Uterus (tissue), 4 donors: ENCODE measurements at places on chromosomes 12 and 14. TPM values are rescaled to one million over a fixed set of nuclear protein-coding genes. Genes with fewer than 3 reads are reported as not detected.

DNA sequence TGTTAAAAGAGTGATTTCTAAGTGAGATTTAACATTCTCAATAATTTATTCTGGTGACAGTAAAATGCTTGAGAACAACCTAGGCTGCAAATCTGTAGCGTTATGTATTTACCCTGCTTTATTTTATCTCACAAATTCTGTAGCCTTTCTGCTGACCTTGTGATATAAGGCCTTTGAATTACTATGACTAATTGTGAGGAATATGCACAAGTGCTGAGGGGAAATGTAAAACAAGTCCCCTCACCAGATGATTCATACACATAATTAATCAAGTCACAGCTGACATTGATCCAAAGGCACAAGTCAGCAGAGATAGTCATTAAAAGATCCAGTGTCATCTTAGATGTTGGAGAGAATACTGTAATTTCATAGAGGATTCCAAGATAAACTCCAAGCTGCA, 992.7 kb upstream of the USP15 start:
- no peak for DNase-seq

GRCh38 chr14:78023112-78023511, 147.1 kb upstream of the NRXN3 start:
- no peak for DNase-seq

The MDGA2 gene
- total RNA-seq: not detected

The TC2N gene
- 25.4 TPM for total RNA-seq

GRCh38 chr12:53287741-53288216, 7.6 kb upstream of the PFDN5 start:
- peak; percentile 72 for DNase-seq

DNA sequence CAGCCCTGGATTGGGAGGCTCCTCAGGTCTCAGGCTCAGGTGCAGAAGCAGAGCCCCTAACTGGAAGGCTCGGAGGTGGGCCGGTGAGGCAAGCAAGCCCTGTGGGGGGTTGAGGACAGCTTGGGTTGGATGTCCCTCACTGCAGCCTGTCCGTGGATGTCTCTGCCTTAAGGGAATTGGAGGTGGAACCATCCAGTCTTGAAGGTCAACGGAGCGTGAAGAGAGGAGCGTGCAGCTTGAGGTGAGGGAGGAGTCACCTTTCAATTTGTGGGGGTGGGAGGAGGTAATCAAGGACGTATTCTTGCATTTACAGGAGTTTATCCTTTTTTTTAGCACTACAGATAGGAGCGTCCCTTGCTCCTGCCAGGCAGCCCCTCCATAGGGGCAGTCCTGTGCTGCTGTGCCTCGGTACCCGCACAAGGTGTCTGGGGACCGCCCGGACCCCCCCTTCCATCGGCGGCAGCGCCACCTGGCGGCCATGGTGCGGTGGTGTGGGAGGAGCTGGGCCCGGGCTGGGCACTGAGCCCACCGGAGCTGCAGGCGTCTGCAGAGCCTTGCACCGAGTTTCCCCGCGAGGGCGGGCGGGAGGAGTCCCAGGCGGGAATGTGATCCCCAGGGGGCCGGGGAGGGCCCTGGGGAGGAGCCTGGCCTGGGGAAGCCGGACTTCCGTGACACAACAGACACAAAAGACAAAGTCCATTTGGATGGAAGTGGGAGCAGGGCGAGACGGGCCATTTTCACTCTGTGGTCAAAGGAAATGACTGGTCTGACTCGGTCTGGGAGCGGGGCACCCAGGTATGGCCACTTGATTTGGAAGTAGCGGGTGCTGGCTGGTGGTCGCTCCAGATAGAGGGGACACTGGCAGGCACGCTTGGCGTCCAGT, 864 bp downstream of the DNAJC22 start:
- peak; percentile 75 for DNase-seq

GRCh38 chr12:54229624-54230212, 40.9 kb upstream of the SMUG1 start:
- DNase-seq: peak; percentile 66

- no peak for DNase-seq
These were observed 852.4 kb upstream of the MDGA2 start for GRCh38 chr14:48527832-48528231.

GRCh38 chr12:56042843-56043242, 1.1 kb downstream of the RPS26 start:
- DNase-seq: no peak

DNA sequence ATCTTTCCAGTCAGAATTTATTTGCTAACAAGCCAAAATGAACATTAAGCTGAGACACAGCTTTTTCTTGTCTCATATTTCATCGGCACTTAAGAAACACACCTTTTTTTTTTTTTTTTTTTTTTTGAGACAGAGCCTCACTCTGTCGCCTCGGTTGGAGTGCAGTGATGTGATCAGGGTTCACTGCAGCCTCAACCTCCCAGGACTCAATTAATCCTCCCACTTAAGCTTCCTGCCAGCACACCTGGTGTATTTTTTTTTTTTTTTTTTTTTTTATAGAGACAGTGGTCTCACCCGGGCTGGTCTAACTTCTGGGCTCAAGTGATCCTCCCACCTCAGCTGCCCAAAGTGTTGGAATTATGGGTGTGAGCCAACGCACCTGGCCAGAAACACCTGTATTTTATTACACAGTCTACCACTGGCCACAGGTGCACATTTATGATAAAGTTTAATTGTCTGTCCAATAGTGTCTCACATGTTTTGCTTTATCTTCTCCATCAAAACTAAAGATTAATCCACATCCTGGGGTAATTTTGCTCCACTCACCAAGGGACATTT, 62.7 kb downstream of the C2CD5 start:
- DNase-seq: no peak

DNA sequence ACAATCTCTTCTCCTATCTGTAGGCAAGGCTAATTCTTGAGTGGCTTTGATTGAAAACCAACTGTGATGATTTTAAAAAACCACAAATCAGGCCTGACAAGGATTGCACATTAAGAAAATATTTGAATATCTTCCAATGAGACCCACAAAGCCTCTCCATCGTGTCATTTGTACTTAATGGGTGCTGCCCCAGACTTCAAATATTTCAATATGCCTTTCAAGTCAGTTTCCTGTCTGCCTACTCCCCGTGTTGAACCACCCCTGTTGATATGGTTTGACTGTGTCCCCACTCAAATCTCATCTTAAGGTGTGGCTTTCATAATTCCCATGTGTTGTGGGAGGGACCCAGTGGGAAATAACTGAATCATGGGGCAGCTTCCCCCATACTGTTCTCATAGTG, 159.7 kb upstream of the EGLN3 start:
- DNase-seq: no peak

- DNase-seq: peak; percentile 21
These were observed 1.5 kb downstream of the PLEKHA5 start for GRCh38 chr12:19131025-19131444.

GRCh38 chr12:40241741-40242140, 16.9 kb downstream of the LRRK2 start:
- DNase-seq: no peak

GRCh38 chr12:116123451-116124258, 153.8 kb downstream of the MED13L start:
- DNase-seq: no peak

DNA sequence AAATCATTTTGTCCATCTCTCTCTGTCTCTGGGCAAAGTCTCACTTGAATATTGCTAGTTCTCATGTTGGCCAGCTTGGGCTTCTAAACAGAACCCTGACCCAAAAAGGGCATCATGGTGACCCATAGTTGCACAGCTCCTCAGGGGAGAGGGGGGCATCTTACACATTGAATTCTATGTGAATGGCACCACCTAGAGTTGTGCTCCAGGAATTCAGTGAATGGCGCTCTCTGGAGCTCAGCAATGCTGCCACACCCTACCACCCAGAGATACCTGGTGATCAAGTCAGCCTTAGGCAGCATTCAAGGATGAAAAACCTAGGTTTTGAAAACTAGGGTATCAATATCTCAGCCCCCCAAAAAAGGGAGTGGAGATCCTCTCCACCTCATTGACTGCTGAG, 50.6 kb downstream of the SMUG1 start:
- no peak for DNase-seq

The GLS2 gene
- not detected for total RNA-seq

GRCh38 chr14:91380610-91381371, 36.8 kb downstream of the CCDC88C start:
- peak; percentile 41 for DNase-seq

GRCh38 chr12:1289371-1290155, 298.5 kb downstream of the ERC1 start:
- DNase-seq: no peak

DNA sequence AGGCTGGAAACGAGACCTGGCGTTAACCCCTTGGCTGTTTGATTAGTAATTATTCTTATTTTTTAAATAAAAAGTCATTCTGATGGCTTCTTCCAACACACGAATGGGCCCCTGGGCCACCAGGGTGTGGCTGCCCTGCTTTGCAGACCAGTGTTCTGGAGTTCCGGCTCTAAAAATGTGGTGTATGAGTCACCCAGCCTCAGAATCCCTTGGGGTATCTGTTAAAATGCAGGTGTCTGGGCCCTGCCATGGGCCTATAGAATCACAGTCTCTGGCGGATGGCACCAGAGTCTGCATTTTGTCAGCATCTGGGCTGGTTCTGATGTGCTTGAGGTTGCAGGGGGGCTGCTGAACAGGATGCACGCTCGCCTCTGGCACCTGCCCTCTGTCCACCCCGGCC, 2.5 kb upstream of the PSMC1 start:
- DNase-seq: no peak

The PTPN21 gene
- total RNA-seq: 20.4 TPM

The OSGEP gene
- total RNA-seq: 38.7 TPM

GRCh38 chr14:67589204-67589770, 10.8 kb downstream of the PIGH start:
- no peak for DNase-seq

DNA sequence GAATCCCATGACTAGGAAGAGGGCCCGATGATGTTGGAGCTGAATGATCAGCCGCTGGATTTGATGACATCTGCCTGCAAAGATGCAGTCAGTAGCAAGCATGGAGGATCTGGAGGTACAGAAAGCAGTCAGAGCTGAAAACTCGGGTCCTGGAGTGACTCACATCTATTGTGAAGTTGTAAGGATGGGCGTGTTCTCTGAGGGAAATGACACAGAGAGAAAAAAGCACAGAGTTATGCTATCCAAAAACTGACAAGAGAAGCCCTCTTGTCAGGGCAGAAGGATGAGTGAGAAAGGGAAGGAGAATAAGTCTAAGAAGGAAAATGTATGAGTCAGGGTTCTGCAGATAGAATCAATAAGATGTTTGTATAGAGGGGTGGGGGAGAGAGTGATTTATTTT, 380.4 kb upstream of the CCDC196 start:
- no peak for DNase-seq

- DNase-seq: no peak
These were observed 39.2 kb downstream of the ZFP36L1 start for GRCh38 chr14:68753690-68754089.

The ASB2 gene
- 84.1 TPM for total RNA-seq

GRCh38 chr12:68264857-68265256, 11.5 kb upstream of the IL22 start:
- DNase-seq: no peak

DNA sequence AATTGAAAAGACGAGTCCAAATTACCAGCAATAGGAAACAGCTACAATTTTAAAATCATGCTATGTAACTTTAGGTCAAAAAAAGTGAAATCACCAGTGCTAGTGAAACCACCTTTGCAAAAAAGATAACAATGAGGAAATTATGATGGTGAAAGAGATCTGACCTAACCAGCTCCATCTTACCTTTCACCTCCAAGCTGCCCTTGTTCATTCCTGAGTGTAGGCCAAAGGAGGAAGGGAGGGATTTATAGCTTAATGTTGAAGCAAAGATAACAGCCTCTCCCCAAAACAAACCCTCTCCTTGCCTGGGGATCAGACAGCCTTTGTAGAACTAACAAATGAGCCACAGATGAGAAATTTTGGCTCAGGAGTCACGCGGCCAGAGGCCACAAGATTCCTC, 83.2 kb upstream of the EIF5 start:
- peak; percentile 34 for DNase-seq

GRCh38 chr14:30624132-30624423, 2.0 kb downstream of the SCFD1 start:
- no peak for DNase-seq

The SIX6 gene
- not detected for total RNA-seq

DNA sequence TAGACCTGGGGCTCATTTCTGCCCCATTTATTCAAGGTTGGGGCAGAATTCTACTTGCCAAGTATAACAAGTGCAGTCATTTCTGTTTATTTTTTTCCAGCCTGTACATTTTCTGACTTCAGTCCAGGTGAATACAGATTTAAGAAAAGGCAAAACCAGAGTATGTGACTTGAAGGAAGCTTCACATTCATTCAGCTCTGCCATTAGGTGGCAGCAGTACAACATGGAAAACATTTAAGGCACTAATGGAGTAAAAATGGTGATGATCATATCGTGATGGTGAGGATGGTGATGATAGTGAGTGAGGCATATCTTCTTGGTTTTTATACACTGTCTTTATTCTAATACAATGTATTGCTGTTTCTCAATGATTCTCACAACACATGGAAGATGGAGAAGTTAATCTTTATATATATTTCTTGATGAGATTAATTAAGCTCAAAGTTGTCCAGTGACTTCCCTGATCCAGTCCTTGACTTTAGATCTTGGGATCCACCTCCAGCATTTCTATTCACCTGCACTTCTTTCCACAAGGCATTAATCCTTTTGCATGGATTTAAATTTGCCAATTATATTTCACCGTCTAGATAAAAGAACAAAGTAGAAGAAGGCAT, 176.7 kb upstream of the SEL1L start:
- DNase-seq: no peak

DNA sequence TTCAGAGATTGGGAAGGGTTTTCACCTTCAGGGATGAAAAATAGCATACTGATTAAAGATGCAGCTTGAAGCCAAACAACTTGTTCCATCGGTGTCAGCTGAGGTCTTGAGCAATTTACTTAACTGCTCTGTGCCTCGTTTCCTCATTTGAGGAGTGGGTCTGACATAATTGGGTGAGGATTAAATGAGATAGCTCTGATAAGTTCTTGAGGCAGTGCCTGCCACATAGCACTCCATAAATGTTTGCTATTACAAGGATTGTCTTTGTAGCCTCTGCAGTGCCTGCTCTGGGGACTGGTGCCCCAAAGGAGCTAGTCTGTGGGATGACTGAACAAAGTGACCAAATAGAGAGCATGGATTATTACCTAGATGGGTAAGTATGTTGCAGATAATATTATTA, 50.6 kb downstream of the ATP23 start:
- DNase-seq: no peak

- no peak for DNase-seq
These were observed 97.4 kb downstream of the C12orf50 start for GRCh38 chr12:87931812-87932211.

- DNase-seq: no peak
These were observed 16.5 kb upstream of the NOXRED1 start for GRCh38 chr14:77439861-77440260.

The AQP6 gene
- total RNA-seq: not detected

DNA sequence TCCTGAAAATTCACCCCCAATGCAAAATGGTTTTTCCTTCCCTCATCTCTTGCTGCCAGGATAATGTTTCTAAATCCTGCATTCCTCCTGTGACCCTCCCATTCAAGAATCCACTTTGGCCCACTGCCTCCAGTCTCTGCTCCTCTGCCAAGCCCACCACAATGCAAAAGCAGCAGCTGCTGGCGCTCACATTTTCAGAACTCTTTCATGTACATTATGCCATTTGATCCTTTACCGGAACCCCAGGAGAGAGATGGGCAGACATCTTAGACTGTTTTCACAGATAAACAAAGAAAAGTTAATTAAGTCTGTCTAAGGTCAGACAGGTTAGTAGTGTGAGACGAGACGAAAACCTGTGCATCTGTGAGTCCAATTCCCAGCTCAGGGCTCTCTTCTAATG, 12.9 kb downstream of the LRIG3 start:
- DNase-seq: no peak

GRCh38 chr14:94180655-94181271, 6.6 kb downstream of the PPP4R4 start:
- no peak for DNase-seq

- DNase-seq: peak; percentile 85
These were observed 274.9 kb upstream of the DIO3 start for GRCh38 chr14:101286271-101287018.
